Smooth muscle cell of the brain vasculature (primary cell): ENCODE measurements at places on chromosomes 3 and 15.
A peak's percentile ranks its signal among the peaks of the same experiment; 100 is the strongest.

DNA sequence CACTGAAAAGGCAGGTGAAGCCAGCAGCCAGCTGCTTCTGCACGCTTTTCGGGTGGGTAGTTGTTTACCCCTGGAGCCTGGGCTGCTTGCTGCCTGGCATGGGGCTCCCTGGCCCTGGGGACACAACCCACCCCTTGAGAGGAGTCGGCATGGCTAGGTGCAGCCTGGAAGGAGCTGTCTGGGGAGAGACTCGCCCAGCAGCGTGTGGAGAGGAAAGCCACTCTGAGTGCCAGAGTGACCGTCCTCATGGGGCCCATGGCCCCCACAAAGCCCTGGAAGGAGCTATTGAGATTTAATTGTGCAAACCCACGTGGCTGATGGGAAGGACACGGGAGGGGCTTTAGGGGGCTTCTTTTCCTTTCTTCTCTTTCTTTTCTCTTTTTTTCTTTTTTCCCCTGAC is 137.5 kb downstream of the OPA1 start:
- no peak for DNase-seq

- no peak for DNase-seq
Measured at GRCh38 chr3:96354742-96355141, 459.7 kb upstream of the EPHA6 start.

- DNase-seq = no peak
Measured at GRCh38 chr15:40441565-40442531, 1.1 kb downstream of the BAHD1 start.

DNA sequence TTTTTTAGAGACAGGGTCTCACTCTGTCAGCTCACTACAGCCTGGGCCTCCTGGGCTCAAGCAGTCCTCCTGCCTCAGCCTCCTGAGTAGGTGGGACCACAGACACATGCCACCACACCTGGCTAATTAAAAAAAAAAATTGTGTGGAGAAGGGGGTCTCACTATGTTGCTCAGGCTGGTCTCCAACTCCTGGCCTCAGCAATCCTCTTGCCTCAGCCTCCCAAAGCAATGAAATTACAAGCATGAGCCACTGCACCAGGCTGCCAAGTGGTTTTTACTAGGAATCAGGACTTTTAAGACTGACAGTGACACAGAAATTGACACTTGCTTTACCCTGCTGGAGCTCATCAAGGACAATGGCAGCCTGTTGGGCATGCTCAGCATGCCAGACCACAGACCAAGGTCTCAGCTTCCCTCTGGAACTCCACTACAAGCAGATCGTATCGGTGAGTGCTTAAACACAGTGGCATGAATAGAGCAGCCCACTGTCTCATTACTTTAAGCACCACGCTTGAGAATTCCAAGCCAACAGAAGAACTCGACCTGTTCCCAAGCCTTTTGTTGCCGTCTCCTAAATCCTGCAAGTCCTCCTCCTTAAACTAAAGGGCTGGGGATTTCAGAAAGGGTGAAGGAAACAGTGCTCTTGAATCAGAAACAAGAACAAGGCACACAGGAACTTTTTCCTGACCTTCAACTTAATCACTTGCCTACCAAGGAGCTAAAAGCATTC is 41.4 kb downstream of the EOMES start:
- DNase-seq = no peak

GRCh38 chr15:40106203-40107161 is 2.2 kb downstream of the BMF start:
- DNase-seq = no peak

DNA sequence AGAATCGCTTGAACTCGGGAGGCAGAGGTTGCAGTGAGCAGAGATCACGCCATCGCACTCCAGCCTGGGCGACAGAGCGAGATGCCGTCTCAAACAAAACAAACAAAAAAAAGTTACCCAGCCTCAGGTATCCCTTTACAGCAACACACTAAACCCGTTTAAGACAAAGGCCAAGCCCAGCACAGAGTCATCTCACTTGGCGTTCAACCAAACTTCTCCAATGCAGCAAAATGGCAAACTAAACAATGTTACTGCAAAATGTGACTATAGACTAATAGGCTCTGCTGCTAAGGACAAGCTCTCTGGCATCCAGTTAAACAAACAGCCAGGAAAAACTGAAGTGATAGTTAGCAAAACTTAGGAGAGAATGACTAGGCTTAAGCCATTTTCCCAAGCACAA is 6.4 kb upstream of the FAM219B start:
- no peak for DNase-seq

DNA sequence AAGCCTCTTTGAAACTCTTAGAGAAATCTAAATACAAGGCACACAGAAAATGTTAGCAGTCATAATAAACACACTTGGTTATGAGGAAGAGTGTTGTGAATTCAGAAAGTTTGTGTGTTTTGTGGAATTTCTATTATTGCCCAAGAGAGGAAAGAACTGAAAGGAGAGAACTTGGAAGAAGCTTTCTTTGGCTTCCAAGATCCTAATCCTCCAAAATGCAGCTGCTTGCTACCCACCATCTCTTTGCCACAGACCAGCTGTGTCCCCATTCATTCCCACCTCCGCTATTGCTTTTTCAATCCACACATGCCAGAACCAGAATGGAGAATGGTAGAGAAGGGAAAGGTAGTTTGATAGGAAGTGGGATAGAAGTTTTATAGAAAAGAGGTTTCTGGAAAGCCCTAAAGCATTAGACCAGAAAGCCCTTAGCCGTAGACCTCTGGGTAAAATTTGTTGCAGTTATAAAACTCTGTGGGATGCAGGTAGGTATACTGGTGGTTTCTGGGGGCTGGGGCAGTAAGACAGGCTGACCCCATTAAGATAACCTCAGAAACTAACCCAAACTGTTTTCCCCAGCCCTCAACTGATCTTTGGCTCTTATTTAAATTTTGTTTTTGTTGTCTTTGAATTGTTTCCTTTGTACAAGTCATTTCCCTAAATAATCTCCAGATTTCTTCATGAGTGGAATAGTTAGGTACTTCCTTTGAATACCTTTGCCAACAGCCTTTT is 108.5 kb downstream of the FILIP1L start:
- no peak for DNase-seq

GRCh38 chr3:61571516-61572336 is 10.4 kb downstream of the PTPRG start:
- DNase-seq = no peak

DNA sequence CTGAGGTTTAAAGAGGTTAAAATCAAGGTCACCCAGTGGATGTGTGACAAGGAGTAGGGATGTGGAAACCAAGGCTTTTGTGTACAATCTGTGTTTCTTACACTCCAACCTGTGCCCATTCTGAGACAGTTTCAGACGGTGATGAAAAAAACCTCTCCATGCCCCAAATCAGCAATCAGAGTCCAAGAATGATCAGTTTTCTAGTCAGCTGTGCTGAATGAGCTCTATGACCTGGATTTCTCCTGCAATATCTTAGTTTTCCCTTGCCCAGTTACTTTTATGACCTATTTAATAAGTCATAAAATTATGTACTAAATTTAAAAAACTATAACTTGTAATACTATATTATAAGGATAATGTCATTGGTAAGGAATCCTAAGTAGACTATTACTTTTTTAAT is 37.5 kb upstream of the CBLB start:
- no peak for DNase-seq

DNA sequence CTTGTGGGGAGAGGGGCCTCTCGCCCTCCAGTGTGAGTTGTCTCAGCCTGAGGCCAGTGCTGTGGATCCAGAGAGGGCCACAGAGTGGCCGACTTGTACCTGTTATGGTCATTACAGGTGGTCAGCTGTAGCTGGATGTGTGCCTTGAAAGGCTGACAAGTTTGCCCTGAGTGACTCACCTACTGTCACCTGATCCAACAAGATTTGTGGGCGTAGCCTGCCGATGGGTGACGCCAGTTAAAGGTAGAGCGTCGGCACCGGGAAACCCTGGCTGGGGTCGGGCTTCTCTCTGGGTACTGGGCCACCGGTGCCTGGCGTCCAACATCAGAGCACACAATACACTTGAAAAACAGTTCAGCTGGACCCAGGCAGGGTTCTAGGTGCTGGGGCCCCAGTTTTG is 2.8 kb upstream of the ISG20 start:
- DNase-seq = no peak

GRCh38 chr3:195001961-195002861 is 268.7 kb downstream of the XXYLT1 start:
- DNase-seq = peak; percentile 15

DNA sequence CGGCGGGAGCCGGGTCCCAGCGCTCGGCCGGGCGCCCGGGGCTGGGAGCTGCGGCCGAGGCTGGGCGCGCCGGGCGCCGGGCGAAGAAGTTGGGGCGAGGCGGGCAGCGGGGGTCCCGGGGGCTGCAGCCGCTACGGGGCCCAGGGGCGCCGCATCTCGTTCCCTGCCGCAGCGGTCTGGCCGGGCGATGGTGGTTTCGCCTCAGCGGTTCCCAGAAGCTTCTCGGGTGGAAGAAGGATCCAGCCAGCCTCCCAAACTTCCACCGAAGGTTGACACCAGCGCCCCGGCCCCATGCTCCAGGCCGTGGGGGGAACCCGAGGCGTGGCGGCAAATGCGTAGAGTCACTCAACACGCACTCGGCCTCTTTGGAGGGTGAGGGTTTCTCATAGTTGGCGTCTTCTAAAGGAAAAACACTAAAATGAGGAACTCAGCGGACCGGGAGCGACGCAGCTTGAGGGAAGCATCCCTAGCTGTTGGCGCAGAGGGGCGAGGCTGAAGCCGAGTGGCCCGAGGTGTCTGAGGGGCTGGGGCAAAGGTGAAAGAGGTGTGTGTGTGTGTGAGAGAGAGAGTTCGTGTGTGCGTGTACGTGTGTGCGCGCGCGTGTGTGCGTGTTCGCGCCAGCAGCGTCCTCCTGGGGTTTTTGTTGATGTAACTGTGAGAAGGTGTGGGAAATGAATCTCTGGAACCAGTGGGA is 940 bp downstream of the BOC start:
- DNase-seq = no peak

DNA sequence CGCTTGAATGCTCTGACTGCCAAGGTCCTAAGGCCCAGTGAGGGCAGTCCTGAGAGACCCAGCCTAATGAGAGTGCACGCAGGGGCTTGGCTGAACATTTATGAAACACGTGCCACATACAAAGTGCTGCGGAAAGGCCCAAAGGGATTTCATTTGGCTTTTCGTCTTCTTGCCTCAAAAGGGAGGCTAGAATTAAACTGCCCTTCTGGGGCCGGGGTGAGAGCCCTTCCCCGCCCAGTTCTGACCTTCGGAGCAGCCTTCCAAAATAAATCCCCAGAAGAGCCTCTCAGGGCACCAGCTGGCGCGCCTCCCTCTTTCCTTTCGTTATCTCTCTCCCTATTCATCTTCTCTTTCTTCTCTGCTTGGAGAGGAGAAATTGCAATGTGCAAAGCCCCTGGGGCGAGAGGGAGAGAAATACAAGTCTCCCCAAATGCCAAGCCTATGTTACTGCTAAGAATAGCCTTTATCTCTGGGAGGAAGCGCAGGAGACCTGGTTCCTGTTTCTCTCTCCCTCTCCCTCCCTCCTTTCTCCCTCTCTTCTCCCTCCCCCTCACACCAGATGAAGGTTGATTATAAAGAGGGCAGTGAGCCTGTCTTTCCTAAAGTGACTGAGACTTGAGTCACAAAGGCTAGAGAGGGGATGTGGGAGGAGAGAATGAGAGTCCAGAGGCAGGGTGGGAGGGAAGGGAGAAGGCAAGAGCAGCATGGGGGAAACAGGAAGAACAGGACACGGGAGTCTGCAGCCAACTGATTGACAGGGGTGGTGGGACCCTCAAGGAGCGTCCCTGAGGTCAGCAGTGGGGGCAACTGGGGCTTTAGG is 36.7 kb upstream of the NDUFB4 start:
- DNase-seq = no peak

DNA sequence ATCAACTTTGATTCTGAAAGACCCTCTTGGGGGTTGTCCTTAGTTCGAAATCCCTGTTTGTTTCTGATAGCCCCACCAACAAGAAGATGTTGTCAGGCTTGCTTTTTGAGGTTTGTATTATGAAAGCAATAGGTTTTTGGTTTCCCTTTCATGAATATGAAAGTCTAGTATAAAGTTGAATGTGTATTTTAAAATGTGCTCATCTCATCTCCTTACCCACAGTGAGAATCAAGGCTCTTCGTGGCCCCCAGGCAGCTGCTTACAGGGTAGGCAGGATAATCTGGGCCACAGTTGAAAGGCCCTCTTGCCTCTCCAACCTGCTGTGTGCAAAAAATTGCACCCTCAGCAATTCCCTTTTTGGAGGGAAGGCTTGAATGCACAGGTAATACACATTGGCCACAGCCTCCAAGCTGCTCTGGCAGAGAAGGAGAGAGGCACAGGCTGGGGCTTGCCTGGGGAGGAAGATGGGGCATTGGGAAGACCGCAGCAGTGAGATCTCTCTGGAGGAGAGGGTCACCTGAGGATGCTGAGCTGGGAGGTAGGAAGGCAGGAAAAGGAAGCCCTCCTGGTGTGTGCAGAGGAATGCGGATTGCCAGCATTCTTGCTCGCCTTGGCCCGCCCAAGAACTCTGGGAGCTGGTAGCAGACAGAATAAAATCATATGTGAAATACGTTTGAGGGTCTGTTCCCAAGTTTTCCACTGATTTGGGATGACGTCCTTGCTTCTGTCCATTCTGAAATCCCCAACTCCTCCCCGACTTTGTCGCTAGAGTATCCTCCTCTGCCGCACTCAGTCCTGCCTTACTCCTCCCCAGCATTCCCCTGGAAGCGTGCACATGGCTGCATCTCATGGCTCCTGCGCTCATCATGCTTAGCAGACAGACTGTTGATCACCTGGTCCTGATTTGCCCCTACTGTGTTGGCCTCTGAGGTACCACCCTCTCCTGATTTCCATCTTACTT is 196.4 kb downstream of the RPLP1 start:
- DNase-seq = no peak

DNA sequence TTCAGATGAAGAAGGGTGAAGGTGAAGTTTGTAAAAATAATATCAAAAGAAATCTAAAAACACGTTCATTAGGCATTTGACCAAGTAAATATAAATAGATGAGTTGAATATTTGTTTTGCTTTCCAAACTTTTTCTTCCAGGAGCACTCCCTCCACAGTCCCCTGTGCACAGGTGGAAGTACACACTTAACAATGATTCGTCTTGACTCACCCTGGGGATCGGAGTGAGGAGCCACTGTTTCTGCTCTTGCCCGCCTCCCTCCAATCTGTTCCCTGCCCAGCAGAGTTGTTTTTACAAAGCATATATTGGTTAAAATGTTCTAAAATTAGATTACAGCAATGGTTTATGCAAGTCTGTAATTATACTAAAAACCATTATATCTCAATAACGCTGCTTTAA is 175.1 kb downstream of the PTPRG start:
- DNase-seq = no peak

DNA sequence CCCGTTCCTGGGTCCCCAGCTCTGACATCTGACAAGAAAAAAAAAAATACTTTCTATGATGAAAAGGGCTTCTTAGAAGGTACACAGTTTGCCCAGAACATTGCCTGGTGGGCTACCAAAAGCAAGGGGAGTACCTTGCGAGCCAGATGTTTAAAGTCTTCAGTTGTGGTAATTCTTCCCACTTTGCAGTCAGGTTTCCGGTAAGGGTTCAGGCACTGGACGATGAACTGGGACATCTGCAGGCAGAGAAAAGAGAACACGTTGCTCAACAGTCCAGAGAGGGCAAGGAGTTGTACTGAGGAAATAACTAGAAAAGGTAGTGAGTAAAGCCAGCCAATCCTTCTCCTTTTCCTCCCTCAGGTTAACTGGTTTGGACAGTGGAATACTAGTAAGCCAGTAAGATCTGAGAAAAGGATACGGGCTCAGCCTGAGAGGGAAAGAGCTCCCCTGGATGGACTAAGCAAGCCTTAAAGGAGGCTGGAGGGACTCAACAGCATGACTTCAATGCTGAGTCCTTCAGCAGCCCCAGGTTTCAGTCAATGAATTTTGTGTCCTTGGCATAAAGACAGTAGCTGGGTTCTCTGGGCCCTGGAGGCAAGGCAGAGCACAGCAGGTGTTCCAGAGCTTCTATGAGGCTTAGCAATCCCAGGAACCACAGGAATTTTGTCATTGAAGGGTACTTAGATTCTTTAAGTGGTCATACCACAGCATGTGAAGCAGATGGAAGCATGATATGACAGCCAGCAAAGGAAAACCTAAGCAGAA is 38.2 kb downstream of the NBEAL2 start:
- no peak for DNase-seq
